ENCODE measurements at places on chromosomes 12 and 14. TPM values are rescaled to one million over a fixed set of nuclear protein-coding genes. Genes with fewer than 3 reads are reported as not detected.

DNA sequence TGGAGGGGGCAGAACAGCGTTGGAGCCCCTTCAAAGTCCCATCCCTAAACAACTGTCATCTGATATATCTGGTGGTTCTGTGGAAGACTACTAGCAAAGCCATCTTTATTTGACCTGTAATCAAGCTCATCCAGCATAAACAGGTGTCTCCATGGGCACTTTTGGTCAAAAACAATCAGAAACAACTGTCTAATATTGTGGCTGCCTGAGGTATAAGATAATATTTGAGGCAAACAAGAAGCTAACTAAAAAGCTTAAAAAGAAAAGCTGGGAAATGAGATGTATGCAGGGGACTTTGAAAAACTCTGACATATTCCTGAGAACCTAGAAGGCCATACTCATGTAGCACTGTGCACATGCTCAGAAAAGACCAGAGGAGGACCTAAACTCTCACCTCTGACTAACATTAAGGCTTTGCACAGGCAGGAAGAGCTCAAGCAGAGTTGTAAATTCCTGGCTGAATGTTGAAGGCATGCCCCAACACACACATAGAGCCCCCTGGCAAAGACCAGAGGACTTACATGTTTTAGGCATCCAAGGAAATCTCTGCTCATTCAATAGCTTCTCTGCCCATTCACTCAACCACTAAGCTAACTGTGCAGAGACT is 27.2 kb upstream of the AP4S1 start:
- DNase-seq: no peak

GRCh38 chr14:86091811-86092210 is 561.9 kb downstream of the FLRT2 start:
- DNase-seq: no peak

- DNase-seq: no peak
Measured at GRCh38 chr12:132204063-132204792, 60.0 kb downstream of the NOC4L start.

The ANKRD9 gene
- polyA plus RNA-seq: 16.0 TPM

DNA sequence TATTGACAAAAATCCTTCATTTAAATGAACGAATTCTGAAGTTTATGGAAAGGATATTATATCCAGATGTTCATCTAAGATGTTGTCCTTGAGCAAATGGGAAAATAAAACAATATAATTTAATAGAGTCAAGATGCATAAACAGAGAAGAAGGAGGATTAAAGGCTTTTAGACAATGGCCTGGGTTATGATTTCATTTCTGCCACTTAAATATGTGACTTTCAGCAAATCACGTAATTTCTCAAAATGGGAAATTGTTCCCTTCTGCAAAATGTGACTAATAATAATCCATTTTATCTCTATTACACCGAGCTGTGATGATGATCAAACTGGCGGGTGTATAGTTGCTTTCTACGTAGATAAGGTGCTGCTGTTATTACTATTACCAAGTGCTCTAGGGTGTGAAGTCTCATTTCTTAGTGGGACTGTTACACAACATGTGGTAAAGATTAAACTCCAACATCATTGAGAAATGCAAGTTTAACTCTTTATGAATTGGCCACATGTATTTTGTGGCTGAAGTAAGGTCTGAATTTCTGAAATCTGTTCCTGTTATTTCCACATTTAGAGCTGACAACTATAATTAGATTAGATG is 157.0 kb downstream of the MYRFL start:
- DNase-seq: no peak

- DNase-seq: no peak
Measured at GRCh38 chr12:105423921-105424320, 93.4 kb downstream of the C12orf75 start.

DNA sequence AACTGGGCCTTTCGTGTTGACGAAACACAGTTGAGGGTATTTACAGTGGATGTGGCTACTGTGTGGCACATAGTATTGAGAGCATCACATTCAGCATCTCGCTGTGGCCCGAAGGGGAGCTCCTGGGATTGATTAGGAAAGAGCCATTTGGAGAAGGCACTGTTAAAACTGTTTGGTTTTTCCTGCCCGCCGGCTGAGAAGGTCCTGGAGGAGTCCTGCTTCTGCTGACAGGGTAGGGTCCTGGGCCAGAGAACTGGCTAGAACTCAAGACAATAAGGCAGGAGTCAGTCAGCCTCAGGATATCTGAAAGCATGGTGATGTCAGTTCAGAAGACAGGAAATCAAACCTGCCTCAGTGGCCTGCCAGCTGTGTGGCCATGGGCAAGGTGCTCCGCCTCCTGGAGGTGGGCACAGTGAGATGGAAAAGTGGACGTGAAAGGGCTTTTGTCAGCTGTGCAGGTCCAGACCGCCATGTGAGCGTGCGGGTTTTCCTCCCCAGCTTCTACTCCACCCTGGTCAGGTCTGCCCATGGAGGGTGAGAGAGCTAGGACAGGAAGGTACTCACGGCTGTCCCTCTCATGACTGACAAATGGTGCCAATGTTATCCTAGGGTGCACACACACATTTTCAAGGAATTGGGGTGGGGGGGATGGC is 92.3 kb downstream of the NTF3 start:
- DNase-seq: no peak

DNA sequence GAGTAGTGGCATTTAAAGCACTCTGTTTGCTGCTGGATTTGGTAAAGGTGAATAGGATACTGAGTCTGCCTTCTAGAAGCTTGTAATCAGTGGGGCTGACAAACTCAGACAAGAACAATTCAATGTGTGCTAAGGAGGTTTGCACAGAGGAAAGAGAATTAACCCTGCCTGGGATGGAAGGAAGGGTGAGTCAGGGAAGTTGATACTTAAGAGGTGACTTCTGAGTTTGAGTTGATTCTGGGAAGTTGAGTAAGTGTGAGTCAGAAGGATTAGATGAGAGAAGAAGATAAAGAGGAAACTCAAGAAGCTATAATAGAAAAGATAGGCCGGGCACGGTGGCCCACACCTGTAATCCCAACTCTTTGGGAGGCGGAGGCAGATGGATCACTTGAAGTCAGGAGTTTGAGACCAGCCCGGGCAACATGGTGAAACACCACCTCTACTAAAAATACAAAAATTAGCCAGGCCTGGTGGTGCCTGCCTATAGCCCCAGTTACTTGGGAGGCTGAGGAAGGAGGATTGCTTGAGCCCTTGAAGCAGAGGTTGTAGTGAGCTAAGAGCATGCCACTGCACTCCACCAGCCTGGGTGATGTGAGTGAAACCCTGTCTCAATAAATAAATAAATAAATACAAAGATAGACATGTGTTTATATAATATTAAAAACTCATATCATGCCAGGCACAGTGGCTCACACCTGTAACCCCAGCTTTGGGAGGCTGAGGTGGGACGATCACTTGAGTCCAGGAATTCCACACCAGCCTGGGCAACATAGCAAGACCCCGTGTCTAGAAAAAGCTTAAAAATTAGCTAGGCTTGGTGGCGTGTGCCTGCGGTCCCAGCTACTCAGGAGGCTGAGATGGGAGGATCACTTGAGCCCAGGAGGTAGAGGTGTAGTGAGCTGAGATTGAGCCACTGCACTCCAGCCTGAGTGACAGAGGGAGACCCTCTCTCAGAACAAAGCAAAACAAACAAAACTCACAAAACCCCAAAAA is 126.8 kb upstream of the CPM start:
- DNase-seq: no peak

DNA sequence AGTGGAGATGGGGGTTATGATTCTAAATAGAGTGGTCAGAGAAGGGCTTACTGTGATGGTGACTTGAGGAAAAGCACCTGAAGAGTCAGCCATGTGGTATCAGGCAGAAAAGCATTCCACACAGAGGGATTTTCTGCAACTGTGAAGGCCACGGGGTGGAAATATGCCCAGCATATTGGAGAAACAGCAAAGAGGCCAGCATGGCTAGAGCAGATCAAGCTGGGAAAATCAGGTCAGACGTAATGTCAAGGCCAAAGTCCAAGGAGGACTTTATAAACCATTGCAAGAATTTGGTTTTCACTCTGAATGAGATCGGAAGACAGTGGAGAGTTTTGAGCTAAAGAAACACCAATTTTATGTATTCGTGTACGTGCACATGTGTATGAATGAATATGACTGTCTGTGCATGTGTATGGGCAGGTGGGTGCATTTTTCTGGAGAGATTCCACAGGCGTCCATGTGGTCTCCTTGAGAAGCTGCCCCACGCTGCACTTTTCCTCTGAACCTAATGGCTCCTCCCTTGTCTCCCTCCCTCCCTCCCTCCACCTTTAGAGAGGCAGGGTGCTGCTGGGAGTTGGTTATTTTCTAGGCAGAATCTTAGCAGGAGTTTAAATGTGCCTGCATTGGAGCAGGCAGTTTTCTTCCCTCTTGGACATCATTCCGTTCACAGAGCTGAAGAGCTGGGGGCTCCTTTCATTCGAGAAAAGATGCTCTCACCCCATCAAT is 97.4 kb upstream of the PPP4R3A start:
- DNase-seq: no peak

DNA sequence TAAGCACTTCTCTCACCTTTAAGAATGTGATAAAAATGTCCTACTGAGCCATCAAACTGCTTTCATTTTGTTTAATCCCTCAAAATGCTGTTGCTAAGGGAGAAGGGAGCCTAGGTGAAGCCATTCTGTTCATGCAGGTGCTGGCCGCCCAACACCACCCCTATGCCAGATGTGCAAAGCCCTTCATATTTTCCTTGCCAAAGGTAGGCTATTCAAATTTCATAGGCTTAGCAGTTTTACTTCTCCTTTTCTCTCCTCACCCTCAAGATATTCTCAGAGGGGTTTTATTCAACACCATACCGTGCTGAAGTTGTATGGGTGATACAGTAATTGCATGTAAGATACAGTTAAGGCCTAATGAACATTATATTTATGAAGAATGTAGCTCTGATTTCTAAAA is 461.7 kb downstream of the GXYLT1 start:
- no peak for DNase-seq

DNA sequence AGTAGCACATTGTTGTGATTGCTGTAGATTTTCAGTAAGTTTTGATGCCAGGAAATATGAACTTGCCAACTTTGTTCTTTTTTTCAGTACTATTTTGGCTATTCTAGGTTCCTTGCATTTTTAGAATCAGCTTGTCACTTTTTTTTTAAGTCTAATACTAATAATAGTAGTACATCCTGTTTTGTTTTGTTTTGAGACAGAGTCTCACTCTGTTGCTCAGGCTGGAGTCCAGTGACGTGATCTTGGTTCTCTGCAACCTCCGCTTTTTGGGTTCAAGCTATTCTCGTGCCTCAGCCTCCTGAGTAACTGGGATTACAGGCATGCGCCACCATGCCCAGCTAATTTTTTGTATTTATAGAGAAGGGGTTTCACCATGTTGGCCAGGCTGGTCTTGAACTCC is 16.5 kb downstream of the PWP1 start:
- DNase-seq: no peak

The GPX2 gene
- 0.40 TPM for polyA plus RNA-seq

GRCh38 chr12:75822416-75822815 is 209.2 kb downstream of the PHLDA1 start:
- no peak for DNase-seq

The HOXC6 gene
- polyA plus RNA-seq: 7.7 TPM

- DNase-seq: no peak
Measured at GRCh38 chr12:2876431-2877046, 435 bp downstream of the FOXM1 start.

The LGALS3 gene
- polyA plus RNA-seq: 79.5 TPM

The OR4K13 gene
- polyA plus RNA-seq: not detected

The KERA gene
- polyA plus RNA-seq: 49.6 TPM

The LHX5 gene
- not detected for polyA plus RNA-seq

The IFI27L1 gene
- polyA plus RNA-seq: 20.3 TPM

DNA sequence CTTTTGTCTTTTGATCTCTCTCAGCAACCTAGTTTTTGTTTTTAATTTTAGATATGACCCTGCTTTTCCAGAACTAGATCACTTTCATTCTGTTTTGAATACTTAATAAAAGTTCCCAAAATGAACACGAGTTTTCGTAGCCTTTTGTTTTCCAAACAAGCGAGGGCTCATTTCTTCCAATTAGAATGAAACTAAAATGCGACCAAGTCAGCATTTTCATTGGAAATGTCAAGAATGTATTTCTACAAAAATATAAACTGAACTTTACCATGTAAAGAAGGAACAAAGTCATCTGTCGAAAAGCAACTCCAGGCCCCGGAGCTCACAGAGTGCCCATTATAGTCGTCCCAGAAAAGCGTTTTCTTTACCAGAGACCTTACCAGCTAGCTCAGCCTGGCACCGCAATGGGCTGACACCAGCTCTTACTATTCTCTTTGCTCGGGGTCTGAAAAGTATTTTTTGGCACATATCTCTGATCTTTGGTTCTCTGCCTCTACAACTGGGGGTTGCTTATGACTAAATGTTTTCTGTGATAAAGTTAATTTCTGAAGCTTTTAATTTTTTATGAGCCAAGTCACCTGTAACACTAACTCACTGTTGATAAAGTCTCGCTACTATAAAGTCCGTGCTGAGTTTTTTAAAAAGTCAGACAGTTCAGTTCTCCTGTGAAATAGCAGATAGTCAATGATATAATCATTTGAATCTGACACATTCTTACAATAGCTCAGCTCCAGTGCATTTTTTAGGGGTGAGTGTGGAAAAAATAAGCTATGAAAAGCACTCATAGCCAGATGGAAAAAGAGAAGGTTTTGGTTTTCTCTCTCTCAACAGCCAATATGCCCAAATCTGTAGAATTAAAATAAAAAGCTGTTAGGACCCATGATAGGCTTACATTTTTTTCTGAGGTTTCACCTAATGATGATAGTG is 43.4 kb downstream of the SAMD4A start:
- DNase-seq: no peak

DNA sequence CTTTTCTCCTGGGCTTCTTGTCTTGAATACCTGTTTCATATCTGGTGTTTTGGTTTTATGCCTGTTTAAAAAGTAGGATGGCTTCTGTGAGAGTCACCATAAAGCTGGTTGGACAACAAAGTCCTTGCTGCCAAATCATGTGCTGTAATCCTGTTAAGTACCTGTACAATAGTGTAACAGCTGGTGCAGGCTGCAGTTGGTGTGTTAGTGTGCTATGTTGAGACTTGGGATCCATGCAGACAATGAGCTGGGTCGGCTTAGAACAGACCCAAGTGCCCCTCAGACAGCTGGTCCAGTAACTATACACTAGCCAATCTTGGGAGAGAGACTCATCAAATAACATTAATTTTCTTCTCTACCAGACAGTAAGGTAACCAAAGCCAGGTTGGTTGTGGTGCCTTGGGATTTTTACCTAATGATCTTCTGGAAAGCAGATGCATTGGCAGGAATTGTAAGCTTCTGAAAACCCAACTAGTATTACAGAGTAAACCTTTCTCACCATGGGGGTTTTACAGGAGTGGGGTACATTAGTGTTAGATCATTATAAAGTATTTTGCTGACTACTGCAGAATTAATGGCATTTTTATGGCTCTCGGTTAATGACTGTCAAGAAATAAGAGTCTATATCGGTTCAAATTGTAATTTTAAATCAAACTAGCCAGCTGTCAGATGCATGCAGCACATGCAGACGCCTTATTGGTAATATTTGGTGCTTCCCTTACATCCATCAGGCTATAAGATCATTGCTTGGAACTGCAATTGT is 231.2 kb downstream of the PDZRN4 start:
- DNase-seq: no peak

- DNase-seq: peak; percentile 25
Measured at GRCh38 chr14:102949062-102949800, 26.8 kb downstream of the AMN start.

The TMEM229B gene
- 0.70 TPM for polyA plus RNA-seq
